ENCODE measurements at places on chromosomes 13 and 19. TPM values are rescaled to one million over a fixed set of nuclear protein-coding genes. Genes with fewer than 3 reads are reported as not detected.

DNA sequence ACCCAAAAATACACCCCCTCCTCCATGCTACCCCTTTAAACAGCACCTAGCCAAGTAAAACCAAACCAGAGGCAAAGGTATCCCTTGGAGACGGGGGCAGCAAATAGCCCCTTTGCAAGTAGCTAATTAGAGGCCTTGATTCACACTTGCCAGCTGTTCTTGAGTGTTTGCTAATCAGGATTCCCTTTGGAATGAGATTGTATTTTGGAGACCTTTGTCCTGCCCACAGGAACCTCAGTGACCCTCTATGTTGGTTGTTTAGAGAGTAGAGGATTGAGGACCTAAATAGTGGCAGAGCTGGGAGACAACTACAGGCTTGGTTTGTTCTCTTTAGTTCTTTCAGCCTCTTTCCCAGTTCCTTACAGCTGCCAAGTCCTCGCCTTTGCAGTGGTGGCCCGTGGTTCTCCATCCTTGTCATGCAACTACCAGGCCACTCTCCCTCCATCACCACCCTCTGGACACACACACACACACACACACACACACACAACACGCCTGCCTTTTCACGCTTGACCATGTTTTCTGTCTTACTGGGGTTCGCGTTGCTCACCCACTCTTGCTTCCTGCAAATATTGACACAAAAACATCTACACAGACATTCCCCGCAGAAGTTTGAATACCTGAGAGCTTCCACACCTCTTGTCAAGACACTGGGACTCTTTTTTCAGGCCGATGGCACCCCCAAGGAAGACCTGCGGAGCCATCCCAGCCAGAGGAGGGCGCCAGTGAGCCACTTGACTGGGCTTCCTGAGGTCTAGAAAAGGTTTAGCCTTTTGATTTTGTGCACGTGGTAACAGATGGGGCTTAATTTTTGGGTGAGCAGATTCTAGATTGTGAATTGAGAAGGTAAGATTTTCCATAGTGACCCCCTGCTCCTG is 80.0 kb upstream of the GPR183 start:
- DNase-seq, result peak; percentile 70

- no peak for DNase-seq
Observed at GRCh38 chr13:41680900-41681299, 223.6 kb downstream of the RGCC start.

- DNase-seq, result peak; percentile 53
Observed at GRCh38 chr19:6761053-6761676, 6.1 kb downstream of the SH2D3A start.

GRCh38 chr13:100694722-100695508 is 20.3 kb upstream of the TMTC4 start:
- DNase-seq, result peak; percentile 41

GRCh38 chr19:27892500-27892899 is 1320.5 kb downstream of the UQCRFS1 start:
- no peak for DNase-seq

DNA sequence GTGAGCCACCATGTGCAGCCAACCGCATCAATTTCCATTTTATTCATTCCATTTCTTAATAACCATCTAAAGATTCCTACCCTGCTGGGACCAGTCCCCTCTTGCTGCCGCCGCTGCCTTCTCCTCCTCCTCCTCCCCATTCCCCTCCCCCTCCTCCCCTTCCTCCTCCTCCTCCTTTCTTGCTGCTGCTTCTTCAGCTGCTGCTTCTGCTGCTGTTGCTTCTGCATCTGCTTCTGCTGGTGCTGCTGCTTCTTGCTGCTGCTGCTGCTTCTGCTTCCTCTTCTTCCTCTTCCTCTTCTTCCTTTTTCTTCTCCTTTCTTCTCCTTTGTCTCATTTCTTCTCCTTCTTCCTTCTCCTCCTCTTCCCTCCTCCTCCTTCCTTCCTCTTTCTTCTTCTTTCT is 20.0 kb upstream of the SPRYD7 start:
- DNase-seq, result no peak

DNA sequence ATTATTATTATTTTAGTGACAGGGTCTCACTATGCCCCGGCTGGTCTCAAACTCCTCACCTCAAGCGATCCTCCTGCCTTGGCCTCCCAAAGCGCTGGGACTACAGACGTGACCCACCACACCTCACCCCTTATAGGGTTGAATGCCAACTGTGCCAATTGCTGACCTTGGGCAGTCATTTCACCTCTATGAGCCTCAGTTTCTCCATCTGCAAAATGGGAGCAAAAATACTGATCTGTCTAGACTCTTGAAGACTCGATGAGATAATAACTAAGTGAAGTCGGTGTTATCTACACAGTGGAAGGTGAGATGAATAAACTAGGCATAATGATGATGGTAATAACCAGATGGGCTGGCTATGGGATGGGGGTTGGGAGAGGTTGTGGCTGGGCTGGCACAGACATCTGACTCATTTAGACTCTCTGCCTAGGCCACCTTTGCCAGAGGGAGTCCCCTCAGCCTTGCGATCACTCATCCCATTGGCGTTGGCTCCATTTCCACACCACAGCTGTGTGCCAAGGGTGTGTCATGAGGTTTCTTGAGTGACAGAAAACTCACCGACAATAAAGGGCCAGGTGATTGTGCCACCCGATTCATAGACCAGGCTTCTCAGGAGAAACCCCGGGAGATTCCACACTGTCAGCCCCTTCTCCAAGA is at the start of gene CASP14:
CASP14 (plus strand) TSS at position 596 of the 657 bp plus-strand sequence. CDS start 2,772 bp downstream, outside the sequence.
- no peak for DNase-seq

DNA sequence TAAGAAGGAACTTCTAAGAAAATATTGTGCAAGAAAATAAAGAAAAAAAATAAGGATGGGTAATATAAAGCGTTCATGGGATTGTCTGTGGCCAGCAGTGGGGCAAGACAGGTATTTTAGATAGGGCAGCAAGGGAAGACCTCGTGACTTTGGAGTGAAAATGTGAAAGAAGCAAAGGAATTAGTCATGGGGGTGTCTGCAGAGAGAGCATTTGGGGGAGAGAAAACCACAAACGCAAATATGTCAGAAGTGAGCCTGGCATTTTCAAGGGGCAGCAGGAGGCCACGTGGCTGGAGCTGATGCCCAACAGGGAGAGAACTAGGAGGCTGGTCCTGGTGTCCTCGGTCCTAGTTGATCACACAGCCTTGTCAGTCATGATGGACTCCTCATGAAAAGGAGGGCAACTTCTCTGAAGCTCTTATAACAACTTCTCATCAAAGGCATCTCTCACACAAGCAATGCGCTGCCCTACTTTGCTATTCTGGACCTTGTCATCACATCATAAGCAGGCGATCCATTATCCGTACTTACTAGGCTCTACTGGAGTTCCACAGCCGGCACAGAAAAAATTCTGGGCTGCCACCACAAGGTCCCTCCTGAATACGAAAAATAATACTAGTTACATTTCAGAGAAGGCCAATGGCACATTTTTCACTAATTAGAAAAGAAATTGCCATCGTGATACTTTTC is 31.0 kb downstream of the RUBCNL start:
- DNase-seq, result no peak

GRCh38 chr13:31022928-31023530 is 90.6 kb downstream of the TEX26 start:
- no peak for DNase-seq

- DNase-seq, result peak; percentile 53
Observed at GRCh38 chr13:25116044-25116443, 20.1 kb downstream of the PABPC3 start.

DNA sequence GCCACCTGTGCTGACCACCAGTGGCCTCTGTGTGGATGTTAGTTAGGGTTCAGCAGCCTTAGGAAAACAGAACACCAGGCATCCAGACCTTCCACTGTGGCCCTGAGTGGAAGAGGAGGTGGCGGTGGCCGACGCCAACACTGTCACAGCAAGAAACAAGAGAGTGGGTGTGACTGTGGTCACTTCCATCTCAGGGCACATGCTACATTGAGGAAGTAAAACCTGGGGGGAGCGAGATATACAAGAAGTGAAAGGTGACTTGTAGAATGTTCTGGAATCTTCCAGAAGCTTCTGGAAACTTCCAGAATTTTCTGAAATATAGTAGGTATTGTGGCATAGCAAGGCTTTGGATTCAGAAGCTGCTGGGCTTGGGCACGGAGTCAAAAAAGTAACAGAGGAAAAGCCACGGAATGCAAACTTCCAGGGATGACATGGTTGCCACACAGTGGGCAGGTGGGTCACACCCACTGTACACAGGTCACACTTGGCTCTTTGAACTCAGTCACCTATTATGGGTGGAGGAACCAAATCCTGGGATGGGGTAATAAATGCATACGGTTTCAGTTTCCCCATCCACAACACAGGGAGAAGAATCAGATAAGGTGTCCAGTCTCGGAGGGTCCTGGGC is 24.3 kb downstream of the GNG7 start:
- no peak for DNase-seq

GRCh38 chr13:60435762-60436374 is 38.8 kb downstream of the TDRD3 start:
- DNase-seq, result no peak

DNA sequence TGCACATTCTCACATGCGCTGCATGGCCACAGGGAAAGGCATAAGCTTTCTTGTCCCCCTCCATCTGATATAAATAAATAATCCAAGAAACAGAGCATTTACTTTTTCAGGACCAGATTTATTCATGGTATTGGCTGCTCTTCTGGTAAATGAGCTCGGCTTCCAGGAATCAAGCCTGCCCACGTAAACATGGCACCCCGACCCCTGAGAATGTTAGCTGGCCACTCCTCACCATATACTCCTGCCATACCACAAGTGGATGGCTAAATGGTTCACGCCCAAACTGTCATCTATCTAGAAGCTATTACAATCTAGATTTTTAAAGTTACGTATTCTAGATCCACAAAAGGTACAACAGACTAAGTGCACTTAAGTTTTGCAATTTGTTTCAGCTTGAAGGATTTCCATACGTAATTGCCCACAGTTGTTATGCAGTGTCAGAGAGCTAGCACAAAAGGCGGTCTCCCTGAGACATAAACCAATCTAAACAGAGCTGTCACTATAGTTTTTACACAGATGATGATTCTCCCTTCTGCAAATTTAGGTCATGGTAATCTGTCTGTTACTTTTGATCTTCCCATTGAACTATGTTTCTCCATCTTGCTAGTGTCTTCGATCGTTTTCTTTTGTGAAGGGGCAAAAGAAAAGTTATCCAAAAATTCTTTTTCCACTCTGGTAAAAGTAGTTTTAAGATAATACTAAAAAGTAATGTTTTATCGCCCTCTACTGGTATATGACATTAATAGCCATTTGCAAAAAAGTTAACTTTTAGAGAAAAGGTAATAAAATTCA is 16.2 kb upstream of the FOXO1 start:
- no peak for DNase-seq

DNA sequence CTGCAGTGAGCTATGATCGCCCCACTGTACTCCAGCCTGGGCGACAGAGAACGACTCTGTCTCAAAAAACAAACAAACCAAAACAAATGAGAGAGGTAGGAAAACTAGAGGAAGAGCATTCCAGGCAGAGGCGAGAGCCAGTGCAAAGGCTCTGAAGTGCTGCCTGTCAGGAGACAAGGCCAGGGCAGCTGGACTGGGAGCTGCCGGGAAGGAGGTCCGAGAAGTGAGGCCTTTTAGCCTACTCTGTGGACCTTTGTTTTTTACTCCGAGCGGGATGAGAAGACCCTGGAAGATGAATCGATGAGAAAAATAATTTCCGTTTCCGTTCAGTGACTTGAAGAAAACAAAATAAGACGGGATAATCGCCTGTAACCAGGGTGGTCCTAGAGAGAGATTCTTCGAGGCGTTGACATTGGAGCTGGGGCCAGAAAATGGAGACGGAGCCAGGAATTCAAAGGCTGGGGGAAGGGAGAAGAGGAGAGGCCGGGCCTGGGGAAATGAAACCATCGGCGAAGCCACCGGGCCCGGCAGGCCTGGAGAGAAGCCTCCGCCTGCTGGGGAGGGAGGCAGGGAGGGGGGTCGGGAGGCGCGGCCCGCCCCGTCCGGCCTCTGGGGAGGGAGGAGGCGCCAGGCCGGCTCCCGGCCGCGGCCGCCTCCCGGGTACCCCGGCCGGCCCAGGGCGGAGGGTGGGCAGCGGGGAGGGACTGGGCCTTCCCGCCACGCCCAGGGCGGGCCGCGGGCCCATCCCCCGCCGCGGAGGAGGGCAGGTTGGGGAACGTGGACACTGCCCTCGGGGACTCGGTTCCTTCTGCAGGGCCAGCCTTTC is 7.8 kb upstream of the SERTAD1 start:
- DNase-seq, result peak; percentile 92

- no peak for DNase-seq
Observed at GRCh38 chr13:89862691-89863036, 1484.8 kb upstream of the MIR17HG start.

- no peak for DNase-seq
Observed at GRCh38 chr19:38145623-38146022, 78.4 kb downstream of the DPF1 start.

DNA sequence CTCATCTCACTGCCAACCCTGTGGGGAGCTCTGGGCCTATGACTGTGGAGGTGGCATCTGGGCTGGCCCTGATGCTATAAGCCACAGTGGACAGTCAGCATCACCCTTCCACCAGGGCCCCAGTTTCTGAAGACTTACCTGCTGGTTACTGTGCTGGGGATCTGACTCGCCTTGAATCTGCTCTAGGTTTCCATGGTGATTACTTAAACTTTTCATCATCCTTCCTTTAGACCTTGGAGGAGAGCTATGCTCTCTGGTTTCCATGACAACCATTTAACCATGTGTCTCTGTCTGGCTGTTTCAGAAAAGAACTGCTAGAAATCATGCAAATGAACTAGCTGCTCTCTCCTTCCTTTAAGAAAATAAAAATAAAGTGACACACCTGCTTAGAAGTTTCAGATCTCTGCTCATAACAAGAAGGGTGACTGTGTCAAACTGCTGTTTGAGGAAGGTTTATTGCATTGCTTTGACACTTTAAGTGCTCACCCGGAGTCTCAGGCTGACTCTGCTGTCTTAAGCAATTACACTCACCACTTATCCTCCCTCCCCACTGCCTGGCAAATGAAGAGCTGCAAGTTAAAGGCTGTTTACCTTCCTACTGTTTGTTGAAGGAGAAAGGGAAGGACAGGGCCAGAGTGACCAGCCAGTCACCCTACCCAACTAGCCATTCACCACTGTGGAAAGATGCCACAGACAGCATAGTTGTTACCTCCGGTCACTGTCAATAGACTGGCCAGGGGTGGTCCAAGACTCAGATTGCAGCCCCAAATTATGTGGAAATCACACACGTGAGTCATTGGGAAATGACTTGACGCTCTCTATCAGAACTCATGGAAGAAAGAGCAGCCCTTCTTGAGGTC is 87.6 kb downstream of the HSPH1 start:
- no peak for DNase-seq

DNA sequence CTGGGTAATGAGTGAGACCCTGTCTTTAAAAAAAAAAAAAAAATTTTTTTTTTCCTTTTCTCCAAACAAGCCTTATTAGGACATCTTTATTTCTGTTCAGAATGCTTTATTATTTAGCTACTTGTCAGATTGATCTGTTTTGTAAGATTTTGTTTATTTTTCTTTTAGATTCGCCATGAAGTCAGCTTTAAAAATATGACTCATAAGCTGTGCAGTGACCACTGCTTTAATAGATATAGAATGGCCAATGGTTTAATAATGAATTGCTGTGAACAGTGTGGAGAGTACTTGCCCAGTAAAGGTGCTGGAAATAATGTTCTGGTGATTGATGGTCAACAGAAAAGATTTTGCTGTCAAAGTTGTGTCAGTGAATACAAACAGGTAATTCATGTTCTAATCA is 47.7 kb downstream of the ZMYM2 start:
- no peak for DNase-seq

The PEAK3 gene
- not detected for total RNA-seq

The NCAN gene
- not detected for total RNA-seq

The PAN3 gene
- total RNA-seq, result 38.4 TPM

The ZNF480 gene
- total RNA-seq, result 16.9 TPM

The KLK4 gene
- total RNA-seq, result not detected

The ATP4A gene
- total RNA-seq, result not detected

The TRPC4 gene
- total RNA-seq, result not detected
